ENCODE measurements at places on chromosomes 4 and X.

DNA sequence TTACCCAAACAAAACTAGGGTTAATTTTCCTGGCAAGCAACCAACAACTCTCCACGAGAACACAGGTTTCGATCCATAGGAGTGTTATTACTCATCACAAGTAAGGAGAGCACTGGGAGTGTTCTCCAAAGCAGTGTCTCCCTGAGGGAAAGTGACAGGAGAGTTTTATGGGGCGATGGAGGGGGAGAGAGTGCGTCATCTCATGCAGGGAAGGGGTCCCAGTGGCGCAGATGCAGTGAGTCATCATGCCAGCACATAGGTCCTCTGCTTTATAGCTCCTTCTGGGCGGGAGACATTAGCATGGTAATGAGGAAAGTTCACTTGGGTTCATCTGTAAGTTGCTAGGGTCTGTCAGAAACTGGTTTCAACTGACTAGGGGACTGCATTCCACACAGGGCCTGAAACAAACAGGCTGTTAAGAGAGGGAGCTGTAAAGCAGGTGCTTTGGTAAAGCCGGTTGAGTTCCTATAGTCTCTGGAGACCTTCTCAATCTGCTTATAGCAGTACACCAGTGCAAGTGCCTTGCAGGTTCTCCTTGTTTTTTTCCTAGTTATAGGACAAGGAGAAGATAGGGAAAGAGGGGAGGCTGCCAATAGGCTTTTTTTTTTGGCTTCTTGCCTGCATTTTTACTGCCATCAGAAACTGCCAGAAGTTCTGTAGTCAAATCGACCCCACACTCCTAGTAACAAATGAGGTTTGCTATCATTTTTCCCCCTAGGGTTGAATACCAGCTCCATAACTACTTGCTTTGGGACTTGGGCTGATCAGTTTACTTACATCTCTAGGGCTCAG is 12.8 kb upstream of the BOD1L1 start:
- DNase-seq: no peak

- DNase-seq: no peak
Measured at GRCh38 chr4:79881407-79881806, 191.6 kb downstream of the ANTXR2 start.

DNA sequence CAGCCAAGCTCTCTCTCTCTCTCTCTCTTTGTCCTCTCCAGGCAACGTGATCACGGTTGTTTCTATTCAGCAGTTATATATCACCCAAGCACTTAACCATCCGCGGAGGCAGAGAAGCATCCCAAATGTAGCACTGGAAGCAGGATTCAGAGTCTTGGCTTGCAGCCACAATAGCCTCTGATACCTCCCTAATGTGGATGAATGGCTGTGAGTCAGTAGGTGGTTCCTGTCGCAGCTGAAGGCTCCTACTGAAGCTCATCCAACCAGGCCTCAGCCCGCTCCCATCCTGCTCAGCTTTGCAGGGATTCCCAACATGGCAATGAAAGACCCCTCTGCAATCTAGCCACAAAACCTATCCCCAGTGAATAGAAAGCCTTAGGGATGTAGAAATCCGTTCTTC is 5.1 kb downstream of the HS6ST2 start:
- no peak for DNase-seq

- DNase-seq: no peak
Measured at GRCh38 chr4:140110542-140111215, 43.3 kb downstream of the MAML3 start.

GRCh38 chr4:103497692-103498091 is 222.1 kb downstream of the TACR3 start:
- no peak for DNase-seq

GRCh38 chr4:138592796-138593195 is 350.6 kb upstream of the SLC7A11 start:
- no peak for DNase-seq

DNA sequence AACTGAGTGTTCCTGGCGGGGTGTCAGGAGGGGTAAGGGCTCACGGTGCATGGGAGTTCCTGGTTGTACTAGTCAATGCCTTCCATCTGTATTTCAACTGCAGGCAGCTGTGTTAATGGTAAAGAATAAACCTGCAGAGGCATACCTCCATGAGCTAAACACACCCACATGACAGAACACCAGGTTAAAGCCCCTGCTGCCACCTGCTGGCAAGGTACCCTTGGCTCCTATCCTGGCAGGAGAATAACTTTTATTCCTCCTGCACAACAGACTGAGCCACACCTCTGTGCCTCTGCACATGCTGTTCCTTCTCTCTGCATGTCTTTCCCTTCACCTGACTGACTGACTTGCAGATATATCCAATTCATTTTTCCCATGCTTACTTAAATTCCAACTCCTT is 11.1 kb downstream of the ITIH6 start:
- no peak for DNase-seq

DNA sequence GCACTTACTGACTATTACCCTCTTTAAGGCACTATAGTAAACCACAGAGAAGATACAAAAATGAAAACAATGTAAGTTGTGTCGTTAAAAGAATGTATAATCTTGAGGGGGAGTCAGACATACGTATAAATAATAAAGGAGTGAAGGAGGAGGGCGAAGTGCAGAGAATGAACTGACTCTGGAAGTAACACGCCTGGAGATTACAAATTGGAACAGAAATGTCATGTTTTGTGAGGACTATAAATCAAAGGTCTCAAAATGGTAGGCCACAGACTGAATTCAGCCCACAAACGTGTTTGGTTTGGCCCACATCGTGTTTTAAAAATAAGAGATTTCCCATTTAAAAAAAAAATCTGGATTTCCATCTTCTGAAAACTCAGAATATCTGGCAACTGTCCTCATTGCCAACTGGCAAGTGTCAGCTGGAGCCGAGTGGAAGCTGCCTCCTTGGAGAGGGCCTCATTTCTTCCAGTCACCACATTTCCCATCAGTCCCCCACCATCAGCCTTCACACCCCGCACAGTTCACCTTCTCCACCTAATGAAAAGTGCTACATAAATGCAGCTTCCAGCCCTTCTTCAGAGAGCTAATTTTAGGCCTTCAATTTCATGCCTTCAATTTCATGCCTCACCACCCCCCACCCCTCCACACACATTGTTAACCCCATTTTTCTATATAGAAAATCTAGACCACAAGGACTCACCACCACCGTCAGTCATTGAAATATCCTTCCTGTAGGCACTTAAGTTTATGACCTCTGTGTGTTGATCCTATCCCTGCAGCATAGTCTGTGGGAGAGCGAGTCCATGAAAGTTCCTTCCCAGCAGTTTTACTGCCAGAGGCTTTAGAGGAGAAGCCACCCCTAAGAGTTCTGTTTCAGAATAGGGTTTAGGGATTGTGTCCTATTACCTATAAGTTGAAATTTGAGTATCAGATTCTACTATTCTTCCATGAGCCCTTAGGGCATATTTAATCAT is 32.0 kb upstream of the COL25A1 start:
- no peak for DNase-seq

- no peak for DNase-seq
Measured at GRCh38 chrX:120647127-120647526, 17.3 kb upstream of the C1GALT1C1 start.

- no peak for DNase-seq
Measured at GRCh38 chrX:2492531-2493218, 8.1 kb downstream of the DHRSX start.

DNA sequence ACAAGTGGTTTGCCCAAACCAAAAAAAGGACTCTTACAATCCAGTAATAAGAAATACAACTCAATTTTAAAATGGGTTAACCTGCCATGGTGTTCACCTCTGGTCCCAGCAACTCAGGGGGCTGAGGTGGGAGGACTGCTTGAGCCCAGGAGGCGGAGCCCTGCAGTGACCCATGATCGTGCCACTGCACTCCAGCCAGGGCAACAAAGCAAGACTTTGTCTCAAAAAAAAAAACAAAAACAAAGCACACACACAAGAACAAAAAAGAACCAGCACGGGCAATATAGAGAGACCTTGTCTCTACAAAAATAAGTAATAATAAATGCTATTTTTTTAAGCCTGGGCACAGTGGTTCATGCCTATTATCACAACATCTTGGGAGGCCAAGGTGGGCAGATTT is 28.7 kb downstream of the ARAP2 start:
- DNase-seq: no peak

- no peak for DNase-seq
Measured at GRCh38 chrX:3514996-3515395, 168.5 kb upstream of the MXRA5 start.

Measured in GM13976 (cell line).